ENCODE measurements at places on chromosomes 6 and 20.

DNA sequence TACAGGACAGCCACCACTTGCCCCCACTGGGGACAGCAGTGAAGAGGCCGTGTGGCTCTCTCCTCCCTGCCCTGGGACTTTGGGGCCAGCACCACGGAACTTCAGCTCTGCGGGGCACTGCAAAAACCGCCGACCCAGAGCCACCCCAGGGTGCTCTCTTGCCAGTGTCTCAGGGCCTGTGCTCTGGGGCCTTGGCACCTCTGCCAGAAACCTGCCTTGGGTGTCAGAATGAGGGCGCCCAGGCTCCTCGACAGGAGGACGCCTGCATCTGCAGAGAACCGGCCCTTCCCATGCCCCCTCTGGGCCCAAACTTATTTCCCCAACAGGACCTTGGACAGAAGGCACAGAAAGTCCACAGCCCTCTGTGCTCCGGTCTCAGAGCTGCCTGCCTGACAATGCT lies 77.2 kb upstream of the MPC1 start:
- no peak for DNase-seq

- DNase-seq, result no peak
These were observed 108.6 kb upstream of the MRPS10 start for GRCh38 chr6:42326248-42326647.

DNA sequence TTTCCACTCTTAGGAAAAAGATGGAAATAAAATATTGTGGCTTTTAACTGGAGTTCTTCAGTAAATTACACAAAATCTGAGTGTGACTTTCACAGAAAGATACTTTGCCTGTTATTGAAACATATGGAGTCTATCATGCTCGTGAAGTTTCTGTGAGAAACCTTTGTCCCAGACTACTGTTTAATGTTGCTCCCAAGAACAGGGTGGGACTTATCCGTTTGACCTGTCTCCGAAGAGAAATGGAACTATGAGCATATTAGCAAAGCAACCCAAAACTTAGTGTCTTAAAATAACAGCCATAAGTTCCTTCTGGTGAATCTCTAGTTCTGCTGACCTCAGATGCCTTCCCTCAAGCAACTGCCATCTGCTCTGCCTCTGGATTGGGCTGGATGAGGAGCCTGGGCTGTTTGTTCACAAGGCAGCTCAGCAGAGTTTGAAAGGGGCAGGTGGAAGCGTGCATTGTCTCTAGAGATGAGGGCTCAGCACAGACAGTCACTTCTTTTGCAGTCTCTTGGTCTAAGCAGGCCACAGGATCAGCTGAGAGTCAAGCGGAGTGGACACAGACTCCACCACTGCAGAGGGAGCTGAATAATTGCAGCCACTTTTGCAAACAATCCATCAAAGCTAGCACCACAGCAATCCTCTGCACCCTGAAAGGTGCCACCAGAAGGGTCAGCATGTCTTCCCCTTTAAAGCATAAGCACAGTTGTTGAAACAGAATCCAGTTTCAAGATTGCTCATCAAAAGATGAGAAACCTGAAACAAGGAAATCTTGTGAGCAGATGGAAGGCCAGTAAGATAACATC lies 52.8 kb downstream of the MYB start:
- DNase-seq, result no peak

- no peak for DNase-seq
These were observed 13.1 kb upstream of the RSPO4 start for GRCh38 chr20:1015181-1015580.

GRCh38 chr6:54193560-54193959 lies 82.3 kb downstream of the MLIP start:
- DNase-seq, result no peak

DNA sequence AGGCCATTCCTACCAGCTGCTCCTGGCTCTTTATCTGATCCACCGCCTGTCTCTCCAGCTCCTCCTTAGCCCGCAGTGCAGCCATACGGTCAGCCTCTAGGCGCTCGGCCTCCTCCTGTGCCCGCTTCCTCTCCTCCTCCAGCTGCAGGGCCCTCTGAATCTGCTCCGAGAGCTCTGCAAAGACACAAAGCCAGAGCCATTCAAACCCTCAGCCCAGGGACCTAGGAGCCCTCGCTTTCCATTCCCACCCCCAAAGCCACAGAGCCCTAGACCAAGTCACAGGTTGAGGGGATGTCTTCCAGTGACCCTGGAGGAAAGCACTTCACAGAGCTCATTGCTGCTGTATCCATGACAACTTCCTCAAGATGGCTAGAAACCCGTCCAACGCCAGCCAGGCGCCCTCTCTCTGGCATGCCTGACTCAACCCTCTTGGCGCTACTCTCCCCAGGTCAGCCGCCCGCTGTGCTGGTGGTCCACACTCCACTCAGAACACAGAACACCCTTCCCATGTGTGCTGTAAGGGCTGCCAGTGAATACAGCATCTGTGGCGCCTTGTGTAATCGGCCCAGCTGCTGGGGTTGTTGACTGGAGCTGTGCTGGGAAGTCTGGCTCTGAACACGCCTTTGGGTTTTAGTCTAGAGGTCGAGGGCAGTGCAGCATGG lies 49.3 kb downstream of the EZR start:
- DNase-seq, result no peak

- no peak for DNase-seq
These were observed 36.6 kb upstream of the SCAF8 start for GRCh38 chr6:154696661-154697060.
